ENCODE measurements at places on chromosomes 6 and 20.

DNA sequence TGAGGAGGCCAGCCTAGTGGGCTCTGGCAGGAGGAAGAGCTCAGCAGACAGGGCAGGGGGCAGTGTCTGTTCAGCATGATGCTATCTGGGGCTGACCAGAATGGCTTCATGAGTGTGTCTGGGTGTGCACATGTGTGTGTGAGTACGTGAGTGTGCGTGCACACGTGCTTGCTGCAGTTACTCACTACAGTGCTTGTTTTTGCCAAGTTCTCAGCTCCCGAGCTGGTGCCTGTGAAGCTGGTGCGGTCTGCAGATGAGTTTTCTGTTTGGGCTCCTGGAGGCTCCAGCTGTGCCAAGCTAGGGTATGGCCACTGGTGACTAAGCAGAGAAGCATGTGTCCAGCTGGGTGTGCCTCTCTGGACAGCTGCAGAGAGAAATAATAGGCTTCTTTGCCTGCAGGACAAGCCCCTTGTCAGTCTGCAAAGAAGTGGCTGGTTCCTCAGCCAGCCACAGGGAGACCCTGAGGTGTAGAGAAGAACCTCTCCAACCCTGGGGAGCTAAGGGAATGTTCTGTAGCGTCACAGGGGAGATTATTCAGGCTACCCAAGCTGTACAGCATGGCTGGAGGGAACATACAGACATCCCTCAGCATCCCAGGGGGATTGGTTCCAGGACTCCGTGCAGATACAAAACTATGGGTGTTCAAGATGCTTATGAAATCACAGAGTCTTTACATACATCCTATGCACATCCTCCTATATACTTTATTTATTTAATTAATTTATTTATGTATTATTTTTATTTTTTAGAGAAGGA lies 40.2 kb upstream of the FAM50B start:
- no peak for DNase-seq

DNA sequence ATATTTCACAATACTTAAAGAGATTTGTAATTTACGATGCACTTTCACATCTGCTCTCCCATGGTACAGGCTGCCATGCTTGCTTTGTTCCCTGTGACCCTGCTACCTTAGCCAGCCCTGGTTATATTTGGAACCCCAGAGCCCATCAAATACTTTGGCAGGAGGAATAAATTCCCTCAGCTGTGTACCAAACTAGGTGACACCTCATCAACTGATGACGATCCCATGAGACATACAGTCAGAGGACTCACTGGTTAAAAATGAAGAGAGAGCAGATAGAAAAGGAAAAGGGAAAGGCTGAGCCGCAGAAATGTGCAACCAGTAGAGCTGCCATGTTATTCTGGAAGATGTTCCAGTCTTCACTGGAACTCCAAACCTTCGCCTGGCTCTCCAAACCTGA lies 120.0 kb downstream of the SIM1 start:
- no peak for DNase-seq

DNA sequence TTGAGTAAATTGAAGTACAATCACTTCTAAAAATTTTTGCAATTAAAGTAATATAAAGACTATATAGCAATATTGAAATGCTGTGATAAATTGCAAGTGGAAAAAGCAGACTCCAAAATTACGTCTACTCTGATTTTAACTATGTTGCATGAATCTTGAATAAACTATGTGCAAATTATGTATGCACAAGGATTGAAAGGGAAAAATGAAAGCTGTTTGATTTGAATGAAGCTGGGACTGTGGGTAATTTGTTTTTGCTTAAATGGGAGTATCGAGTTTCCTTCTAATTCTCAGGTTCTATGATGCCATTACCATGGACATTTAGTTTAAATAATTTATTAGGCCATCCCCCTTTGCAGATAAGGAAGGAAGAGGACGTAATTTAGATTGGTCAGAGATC lies 198.7 kb upstream of the MYLIP start:
- DNase-seq = no peak

- no peak for DNase-seq
Measured at GRCh38 chr6:8549074-8549790, 113.9 kb upstream of the SLC35B3 start.

DNA sequence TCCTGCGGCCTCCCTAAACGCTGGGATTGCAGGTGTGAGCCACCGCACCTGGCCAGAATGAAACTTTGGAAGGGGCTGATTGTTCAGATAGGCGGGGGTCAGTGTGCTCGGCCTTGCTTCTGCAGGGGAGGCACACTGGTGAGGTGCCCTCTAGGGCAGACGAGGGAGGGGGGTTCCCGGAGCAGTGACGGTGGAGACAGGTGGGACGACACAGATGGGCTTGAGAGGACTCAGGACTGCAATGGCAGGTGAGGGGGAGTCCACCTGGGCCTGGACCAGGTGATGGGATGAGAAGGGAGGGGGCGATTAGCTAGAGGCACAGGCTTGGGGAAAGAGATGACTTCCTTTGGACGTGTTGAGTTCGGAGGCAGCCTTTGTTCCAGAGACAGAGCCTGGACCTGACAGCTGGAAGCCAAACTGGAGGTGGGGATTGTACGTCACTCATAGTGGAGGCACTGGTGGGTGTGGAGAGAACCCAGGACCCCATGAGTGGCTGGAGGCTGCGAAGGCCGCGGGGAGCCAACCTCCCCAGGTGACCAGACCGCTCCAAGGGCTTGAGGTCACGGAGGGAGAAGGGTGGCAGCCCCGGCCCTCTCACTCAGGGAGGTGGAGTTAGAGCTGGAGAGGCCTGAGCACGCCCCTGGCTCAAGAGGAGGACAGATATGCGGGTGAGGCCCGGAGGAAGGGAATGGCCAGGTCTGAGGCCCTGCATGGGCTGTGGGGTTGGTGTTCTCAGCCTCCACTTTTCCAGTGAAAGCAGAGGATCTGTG lies 10.5 kb upstream of the MAP1LC3A start:
- no peak for DNase-seq

DNA sequence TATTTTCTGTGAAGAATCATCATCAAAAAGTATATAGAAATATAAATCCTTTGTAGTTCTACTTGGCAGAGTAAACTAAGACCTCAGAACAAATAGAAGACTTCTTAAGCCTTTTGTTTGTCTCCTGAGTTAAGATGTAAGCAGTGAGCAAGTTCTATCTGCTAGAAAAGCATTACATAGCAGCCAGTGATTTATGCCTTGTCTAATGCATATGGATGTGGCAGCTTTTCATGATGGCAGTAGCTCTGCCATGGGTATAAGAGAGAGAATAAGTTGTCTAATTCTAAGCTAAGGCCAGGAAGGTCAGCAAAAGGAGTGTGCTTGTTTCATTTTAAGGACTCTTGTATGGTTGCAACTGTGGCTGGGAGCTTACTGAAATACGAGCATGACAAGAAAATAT lies 920.2 kb downstream of the GRIK2 start:
- DNase-seq = no peak

DNA sequence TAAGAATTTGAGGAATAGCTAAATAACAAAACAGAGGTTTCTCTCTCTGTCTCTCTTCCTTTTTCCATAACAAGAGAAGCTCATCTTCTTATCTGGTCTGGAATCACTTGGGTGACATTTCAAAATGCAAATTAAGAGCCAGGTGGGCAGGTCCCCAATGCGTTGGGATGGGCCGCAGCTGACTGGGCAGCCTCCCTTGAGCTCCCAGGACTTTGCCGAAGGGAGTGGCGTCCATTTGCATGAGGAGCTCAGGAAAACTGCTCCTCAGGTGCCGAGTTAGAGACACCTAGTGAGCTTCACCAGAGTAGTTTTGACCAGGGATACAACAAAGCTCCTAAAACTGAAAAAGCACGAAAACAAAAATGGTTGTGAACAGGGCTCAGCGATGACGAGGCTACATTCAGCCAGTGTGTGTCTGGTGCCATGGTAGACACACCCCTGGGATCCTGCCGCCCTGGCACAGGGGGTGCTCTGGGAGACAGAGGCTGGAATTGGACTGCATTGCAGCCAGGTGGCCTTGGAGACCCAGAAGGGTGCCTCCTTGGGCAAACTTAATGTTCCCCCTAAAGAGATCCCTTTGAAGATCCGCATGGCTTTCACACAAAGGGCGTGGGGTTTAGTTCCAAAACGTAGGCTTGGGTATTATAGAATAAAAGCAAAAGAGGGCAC lies 13.5 kb upstream of the SERPINB6 start:
- no peak for DNase-seq

DNA sequence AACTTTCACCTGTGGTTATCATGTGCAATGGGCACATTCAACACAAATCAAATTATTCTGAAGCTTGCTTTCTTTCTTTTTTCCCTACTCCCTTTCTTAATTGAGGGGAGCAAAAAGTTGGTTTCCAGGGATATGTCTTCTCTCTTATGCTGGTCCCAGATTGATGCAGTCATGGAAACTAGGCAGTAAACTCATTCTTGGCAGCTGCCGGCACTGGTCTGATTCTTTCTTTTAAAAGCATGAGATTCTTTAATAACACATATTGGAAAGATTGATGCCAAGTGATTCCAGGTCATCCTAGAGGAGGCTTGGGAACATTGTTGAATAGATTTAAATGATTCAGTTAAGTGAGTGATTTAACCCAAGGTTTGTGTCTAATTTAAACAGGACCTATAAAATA lies 29.0 kb downstream of the PTPRA start:
- DNase-seq = no peak

- no peak for DNase-seq
Measured at GRCh38 chr6:44235891-44236516, 10.9 kb upstream of the HSP90AB1 start.

DNA sequence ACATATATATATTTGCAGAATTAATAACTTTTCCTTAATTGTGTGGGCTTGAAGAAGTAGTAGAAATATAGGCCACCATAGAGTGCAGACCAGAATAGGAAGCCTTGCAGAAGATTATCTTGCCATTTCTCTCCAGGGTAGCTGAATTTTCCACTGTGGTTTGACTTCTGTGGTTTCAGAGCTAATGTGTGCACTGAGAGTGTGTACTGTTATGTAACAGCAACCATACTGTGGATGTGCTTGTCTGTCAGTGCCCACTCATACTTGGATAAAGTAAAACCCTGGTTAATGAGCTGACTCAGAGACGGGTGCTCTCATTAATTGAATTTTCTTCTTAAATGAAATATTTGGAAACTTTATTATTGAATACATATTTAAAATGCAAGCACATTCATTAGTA lies 57.2 kb downstream of the CEP43 start:
- DNase-seq = no peak

- no peak for DNase-seq
Measured at GRCh38 chr6:139364302-139364981, 10.0 kb downstream of the CITED2 start.

DNA sequence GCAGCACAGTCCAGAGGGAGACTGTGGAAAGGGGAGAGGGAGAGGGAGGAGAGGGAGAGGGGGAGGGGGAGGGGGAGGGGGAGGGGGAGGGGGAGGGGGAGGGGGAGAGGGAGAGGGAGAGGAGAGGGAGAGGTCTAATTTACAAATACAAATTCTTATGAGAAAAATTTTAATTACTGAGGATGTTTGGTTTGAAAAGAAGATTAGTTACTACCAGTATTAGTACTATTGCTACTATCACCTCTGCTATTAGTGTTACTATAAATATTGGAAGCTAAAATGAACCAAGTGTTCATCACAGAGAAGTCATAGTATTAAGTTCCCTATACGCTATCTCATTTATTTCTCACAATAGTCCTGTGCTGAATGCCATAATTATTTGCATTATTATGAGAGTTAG lies 14.3 kb upstream of the TSBP1 start:
- no peak for DNase-seq

DNA sequence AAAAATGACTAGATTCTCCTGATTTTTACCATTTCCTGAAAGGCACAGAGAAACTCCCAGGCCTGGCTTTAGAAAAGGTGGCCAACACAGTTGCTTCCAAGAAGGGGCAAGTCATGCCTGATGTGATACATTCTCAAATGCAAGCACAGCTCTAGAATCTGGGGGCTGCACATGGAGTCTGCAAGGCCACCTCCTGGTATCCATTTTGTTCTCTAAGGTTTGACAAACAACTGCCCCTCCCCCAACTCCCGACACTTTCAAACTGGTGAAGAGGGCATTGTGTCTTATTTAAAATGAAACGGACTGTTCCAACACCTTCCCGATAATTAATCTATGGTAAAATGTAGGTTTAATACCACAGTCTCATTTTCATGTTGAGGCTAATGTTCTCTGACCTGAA lies 220.2 kb upstream of the CEP162 start:
- no peak for DNase-seq

- DNase-seq = no peak
Measured at GRCh38 chr6:36730424-36731380, 33.1 kb downstream of the RAB44 start.

GRCh38 chr20:4181956-4182945 lies 166.9 kb upstream of the RNF24 start:
- no peak for DNase-seq

- DNase-seq = no peak
Measured at GRCh38 chr6:109370336-109370735, 11.9 kb downstream of the CD164 start.

DNA sequence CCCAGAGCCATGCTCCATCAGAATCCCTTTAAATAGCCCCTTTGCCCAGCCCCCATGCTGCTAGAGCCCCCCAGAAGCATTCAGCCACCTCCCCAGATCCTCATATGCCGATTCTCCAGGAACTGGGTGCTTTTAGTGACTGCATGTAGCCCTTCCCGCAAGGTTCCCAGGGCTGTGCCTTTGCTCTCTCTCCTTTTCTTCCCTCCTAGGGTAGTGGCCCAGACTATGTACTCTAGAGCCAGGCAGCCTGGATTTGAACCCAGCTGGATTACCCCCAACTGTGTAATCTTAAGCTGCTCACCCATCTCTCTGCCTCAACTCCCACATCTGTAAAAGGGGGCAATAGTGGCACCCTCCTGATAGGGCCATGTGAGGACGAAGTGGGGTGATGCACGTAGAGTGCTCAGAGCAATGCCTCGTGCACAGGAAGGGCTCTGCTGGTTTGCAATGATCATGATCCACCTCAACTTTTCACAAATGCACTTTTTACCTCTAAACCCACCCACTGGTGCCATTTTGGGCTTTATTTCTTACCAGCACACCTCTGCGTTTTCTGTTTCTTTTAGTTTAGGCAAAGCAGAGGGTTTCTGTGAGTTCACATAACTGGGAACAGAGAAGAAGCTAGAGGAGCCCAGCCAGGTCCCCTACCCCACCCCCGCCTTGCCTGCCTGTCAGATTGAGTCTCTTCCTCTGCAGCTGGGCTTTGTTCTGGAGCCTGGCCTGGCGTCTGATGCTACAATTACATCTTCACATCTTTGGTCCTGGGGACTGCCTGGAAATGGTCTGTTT lies 396.5 kb downstream of the RNGTT start:
- no peak for DNase-seq

DNA sequence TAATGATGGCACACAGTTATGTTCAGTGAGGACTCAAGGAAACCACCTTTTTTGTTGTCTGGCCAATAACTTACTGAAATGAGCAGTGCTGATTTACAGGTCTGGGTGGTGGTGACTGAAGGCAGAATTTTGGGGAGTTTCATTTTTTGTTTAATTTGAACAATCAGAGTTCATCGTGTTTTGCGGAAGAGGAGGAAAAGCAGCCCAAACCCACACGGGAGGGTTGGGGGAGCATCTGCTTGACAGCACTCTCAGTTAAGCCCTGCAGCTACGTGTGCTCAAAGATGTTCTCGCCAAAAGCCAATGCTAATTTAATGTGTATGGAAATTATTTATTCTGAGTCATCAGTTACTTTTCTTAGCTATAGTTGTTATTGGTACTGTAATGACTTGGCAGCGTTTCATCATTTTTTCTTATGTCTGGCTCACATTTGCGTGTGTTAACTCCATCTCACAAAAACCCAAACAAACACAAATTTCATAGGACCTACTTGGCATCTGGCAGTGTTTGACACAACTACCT lies 89.2 kb downstream of the UST start:
- peak; percentile 48 for DNase-seq

- DNase-seq = no peak
Measured at GRCh38 chr6:17393892-17394631, 667 bp downstream of the CAP2 start.

All from activated CD4-positive, CD25-positive, alpha-beta regulatory T cell treated with anti-CD3 and anti-CD28 coated beads, Interleukin-2, amount 50 U/mL, for 72 hours (primary cell).